8988T (cell line): ENCODE measurements at places on chromosomes 1 and 21.
A peak's percentile ranks its signal among the peaks of the same experiment; 100 is the strongest.

DNA sequence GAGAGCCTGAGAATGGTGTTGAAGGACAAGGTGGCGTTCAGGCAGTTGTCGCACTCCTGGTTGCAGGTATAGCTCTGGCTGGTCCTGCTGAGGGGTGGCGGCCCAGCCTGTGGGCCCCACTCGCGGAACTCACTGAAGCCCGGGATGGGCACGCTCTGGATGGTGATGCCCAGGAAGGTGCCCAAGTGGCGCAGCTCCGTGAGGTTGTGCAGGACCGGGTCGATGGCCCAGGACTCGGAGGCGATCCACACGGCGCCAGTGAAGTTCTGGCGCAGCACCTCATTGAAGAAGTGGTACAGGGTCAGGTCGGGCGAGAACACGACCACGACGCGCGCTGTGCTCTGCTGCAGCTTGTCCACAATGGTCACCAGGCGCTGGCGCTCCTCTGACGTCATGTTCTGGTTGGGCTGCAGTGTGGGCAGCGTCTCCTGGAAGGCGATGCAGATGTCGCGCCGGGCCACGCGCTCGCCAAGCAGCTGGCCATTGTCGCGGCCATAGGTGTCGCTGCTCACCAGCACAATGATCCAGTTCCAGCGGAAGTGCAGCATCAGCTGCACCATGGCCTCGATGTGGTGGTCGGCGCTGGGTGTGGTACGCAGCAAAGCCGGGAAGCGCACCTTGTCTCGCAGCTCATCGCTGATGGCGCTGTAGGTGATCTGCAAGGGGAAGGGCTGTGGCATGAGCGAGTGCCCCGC is 5.0 kb downstream of the TAS1R2 start:
- DNase-seq = no peak

- no peak for DNase-seq
These were observed 110.8 kb downstream of the LACTBL1 start for GRCh38 chr1:22861764-22862440.

GRCh38 chr1:147225193-147225730 is at the start of gene FMO5:
Gene FMO5, minus strand, starts transcription at chr1:147225339. Its CDS starts 310 bp downstream, at chr1:147225029.
- DNase-seq = peak; percentile 51

DNA sequence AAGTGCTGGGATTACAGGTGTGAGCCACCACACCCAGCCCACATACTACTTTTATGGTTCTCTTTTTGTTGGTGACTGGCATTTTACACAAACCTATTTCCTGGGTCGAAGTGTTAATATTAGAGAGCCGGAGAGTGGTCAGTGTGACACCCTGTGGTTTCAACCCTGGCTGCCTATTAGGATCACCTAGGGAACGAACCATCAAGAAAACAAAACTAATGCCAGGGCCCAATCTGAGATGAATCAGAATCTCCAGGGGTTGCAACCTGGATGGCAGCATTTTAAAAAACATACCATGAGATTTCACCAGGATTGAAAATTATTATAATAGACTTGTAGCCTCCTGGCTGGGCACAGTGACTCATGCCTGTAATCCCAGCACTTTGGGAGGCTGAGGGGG is 6.1 kb downstream of the MRPS21 start:
- no peak for DNase-seq

DNA sequence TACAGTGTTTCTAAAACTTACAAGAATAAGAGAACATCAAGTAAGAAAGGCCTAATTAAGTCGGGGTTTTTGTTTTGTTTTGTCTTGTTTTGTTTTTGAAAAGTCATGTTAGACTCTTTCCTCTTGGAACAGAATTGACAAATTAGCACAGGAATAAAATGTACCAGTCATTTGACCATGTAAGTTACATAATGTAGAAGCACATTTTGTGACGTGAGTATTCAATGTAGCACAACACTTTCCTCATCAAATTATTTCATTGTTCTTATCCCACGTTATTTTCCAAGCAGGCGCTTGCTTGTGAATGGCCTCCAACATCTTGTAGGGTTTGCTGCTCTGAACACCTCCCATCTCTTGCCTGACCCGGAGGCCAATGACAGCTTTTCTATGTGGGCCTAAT is 34.7 kb upstream of the DNASE2B start:
- DNase-seq = no peak

DNA sequence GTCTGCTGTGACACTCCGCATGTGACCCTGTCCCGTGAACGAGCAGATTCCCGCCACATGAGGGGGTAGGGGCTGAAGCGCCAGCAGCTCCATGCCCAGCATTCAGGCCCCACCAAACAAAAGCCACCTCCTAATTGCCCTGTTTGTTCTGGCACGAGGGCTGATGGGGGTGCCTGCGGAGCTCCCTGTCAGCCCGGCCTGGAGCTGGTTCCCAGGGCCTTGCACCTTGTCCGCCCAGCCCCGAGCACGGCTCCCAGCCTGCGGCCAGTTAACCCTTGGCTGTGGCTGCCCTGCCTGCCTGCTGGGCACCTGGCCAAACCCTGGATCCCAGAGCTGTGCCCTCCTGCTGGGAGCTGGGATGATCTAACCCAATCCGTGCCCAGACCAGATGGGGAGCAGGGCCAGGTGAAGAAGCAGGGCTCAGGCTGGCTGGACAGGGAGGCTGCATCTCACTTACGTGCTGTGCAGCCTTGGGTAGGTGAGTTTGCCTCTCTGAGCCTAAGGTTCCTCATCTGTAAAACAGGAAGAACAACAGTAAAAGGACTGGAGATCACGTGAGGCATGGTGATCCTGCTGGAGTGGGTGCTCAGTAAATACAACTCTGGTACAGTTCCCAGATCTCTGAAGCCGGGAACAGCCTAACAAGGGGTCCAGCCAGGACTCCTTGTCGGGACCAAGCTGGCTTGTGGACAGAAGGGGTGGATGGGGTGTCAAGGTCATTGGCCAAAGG is 110.9 kb upstream of the IFFO2 start:
- no peak for DNase-seq

GRCh38 chr1:12572522-12572921 is 45.5 kb downstream of the DHRS3 start:
- DNase-seq = no peak

- DNase-seq = no peak
These were observed 1.1 kb upstream of the TMEM52 start for GRCh38 chr1:1920057-1920607.

DNA sequence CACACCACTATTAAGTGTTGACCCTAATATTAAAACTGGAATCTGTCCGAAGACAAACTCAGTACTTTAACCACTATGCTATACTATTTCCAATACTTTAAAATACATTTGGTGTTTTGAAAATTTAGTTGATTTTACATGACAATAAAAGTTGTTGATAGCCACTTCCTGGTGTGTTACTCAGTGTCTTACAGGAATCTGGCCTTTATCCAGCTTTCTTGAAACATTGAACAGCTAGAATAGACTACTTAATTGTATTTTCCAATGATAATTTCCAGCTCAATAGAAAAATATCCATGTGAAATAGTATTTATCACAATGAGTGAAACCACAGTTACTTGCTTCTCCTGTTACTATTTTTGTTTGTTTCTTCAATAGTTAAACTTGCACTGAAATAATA is 369.6 kb upstream of the ADGRL4 start:
- DNase-seq = no peak

GRCh38 chr1:239765163-239765562 is 326.5 kb upstream of the FMN2 start:
- DNase-seq = no peak
